ENCODE measurements at places on chromosomes 6 and 20.

GRCh38 chr6:4394786-4395185, 259.4 kb upstream of the ECI2 start:
- no peak for DNase-seq

GRCh38 chr20:37649017-37649416, 44.8 kb upstream of the CTNNBL1 start:
- no peak for DNase-seq

DNA sequence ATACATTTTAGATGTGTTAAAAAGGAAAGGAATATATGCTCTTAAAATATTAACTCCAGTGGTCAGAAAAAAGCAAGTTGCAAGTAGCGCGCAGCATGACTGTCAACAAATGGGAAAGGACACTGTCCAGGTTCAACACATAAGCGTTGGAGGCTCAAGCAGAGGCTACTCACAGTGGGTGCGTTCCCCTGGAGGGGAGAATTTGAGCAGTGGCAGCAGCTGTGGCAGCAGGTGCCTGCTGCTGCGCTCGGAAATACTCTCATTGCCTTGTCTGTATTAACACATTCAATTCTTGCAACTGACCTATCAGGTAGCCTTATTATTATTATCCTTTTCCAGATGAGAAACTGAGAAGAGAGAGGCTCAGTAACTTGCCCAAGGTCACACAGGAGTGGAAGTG, 21.9 kb upstream of the CCN6 start:
- no peak for DNase-seq

GRCh38 chr20:51389543-51390264, 152.8 kb downstream of the NFATC2 start:
- no peak for DNase-seq

DNA sequence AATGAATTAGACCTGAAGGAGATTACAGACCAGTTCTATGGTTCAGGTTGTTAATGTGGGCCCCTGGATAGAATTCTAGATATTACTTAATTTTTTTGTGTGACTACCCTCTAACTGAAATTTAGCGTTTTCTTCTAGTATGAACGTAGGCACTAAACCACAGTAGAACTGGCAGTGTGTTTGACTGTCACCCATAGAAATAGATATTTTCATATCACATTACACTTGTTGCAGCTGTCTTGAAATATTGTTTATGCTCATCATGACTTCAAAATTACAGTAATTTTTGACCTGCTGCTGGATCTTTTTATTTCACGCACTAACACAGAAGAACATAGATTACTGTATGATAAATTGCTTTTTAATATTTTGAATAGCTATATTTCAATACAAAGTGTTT, 31.6 kb downstream of the E2F3 start:
- DNase-seq, result no peak

DNA sequence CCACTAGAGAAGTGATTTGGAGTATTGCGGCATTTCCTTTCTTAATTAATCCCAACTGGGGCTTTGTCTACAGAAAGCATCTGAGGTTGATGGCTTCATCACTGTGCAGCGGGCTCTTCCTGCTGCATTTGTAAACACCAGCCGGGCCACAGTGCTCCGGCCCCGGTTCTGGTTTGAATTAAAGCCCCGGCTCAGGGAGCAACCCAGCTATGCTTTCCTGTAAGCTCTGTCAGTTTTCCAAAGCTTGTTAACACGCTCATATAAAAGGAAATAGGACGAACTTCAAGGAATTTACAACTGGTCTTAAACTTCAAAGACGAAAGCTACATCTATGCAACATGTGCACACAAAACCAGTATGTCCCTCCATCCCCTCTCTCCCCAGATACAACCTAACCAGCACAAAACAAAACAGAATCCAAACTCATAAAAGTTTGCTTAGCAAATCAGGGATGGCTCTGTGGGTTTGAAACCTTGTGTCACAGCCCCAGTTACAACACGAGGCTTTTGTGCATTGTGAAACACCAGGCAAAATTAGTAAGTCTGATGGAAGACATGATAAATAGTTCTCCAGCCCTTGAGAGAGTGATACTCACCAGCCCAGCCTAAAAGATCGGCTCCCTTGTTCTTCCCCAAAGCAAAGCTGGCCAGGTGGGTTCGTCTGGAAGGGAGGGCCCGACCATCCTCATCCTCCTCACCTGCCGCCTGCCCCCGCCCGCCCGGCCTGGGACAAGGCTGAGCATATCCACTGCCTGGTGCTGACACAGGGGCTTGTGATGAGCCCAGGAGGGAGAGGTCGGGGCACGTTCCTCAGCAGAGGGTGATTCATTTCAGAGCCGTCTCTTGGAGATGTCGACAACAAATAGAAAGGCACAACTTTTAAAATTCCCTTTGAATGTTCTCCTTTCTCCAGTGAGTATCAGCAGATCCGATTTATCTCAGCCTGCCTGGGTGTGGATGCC, 197.9 kb downstream of the TFAP2C start:
- DNase-seq, result no peak

GRCh38 chr6:48087448-48087847, 23.5 kb downstream of the PTCHD4 start:
- DNase-seq, result no peak

DNA sequence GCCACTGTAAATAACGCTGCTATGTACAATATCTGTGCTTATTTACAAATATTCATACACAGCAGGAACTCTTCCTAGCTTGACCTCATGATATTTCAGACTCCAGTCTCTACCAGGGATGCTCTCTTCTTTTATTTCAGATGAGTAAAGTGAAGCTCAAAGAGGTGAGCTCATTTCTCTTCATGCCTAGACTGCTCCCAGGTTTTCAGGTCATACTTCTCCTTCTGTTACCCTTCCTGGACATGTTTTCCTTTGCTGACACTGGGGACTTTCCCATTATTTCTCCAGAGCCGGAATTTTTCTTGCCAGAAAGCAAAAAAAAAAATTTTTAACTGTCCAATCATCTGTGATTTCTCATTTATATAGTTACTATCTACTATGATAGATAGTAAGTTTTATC, 147.2 kb upstream of the DST start:
- no peak for DNase-seq

DNA sequence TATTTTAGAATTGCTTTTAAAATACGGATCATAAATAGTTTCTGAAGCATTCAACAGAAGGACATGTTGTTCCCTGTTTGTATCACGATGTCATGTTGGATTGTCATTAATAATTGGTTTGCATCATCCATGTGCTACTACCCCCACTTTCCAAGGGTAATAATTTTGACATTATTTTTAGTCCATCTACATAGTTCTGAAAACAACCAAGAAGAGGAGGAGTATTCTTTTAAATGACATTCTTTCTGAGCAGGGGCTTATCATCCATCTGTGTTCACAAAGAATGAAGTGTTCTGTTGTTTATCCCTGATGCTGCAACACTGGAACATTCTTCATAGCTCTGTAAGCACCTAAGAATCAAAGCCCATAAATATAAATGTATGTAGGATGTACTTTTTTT, 151.0 kb upstream of the CITED2 start:
- DNase-seq, result no peak

- DNase-seq, result no peak
Measured at GRCh38 chr6:154249499-154250298, 106.9 kb downstream of the IPCEF1 start.

DNA sequence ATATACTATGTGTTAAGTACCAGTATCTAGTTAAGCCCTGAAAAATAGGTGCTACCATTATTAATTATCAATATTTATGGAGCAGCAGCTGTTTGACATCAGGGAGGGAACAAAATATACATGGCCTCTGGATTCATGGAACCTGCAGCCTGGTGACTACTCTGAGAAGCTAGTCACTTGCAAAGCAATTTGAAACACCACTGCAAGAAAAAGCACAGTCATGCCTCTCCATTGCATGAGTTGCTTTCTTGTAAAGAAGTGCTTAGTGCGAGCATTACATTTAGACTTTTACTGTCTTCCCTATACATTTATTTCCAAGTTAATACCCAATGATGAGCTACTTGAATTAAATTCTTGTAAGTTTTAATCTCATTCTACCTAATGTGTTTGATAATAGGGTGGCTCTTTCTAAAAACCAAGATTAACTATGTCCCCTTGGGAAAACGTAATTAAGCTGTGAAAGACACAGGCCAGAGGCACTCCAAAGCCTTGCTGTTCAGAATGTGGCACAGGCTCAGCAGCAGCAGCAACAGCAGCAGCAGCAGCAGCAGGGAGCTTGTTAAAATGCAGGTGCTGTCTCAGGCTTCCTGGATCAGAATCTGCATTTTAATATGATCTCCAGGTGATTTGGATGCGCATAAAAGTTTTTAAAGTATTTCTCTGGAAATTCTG, 83.6 kb downstream of the PFDN4 start:
- no peak for DNase-seq

Measured in HepG2 (cell line).